ENCODE measurements at places on chromosomes 13 and 19. TPM values are rescaled to one million over a fixed set of nuclear protein-coding genes. Genes with fewer than 3 reads are reported as not detected.

The ZFP14 gene
- total RNA-seq, result 2.2 TPM

The CYP2A7 gene
- not detected for total RNA-seq

The LILRA1 gene
- total RNA-seq, result not detected

The ZNF417 gene
- total RNA-seq, result 3.2 TPM

The SIAH3 gene
- not detected for total RNA-seq

The SPTBN4 gene
- 0.41 TPM for total RNA-seq

The STOML3 gene
- not detected for total RNA-seq

The ALG5 gene
- total RNA-seq, result 37.7 TPM

The DIRAS1 gene
- 3.2 TPM for total RNA-seq

The CGB5 gene
- 0.39 TPM for total RNA-seq

The PABPC3 gene
- 0.14 TPM for total RNA-seq

The VSTM2B gene
- 0.09 TPM for total RNA-seq

The WDR88 gene
- total RNA-seq, result not detected

The FAM216B gene
- total RNA-seq, result not detected

The CFAP97D2 gene
- not detected for total RNA-seq

The MBD3L2 gene
- not detected for total RNA-seq

The PLIN4 gene
- total RNA-seq, result 0.05 TPM

The UBE2L5 gene
- not detected for total RNA-seq

The TPTE2 gene
- not detected for total RNA-seq

The CGB8 gene
- total RNA-seq, result 2.7 TPM

The BRME1 gene
- total RNA-seq, result 0.64 TPM

The RFXANK gene
- total RNA-seq, result 40.5 TPM
